Tibial nerve (tissue), 4 donors: ENCODE measurements at places on chromosomes 13 and 19. TPM values are rescaled to one million over a fixed set of nuclear protein-coding genes. Genes with fewer than 3 reads are reported as not detected.

DNA sequence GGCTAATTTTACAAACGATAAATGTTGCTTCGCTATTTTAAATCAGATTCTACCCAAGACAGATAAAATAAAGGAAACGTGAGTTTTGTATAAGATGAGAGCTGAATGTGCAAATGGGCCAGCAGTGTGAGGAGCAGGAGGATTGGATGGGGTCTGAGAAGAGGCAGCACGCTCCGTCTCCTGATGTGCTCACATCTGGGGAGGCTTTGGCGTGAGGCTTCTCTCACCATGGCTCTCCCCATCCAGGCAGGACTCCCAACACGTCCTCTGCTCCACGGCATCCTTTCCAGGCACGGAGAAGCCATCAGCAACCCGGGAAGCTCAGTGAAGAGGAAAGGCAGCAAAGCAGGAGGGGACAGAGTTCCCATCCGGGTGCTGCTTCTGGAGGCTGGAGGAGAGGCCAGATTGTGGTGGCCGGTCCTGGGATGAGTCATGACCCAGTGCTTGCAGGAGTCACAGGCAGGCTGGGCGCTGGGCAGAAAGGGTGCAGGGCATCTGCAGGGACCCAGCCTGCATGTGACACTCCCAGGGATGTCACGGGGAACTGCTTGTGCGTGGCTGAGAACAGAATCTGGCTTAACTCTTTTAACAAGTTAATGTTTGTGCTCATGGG lies 47.5 kb downstream of the ZNF536 start:
- H3K4me1 ChIP-seq, result peaks cover 7% of the 10 kb centered on the region
- no peaks in the 10 kb centered on the region for H3K27me3 ChIP-seq
- no peak overlapping the region for H3K27ac ChIP-seq
- no peaks in the 10 kb centered on the region for H3K36me3 ChIP-seq
- DNase-seq, result no peak
- no peak overlapping the region for H3K4me3 ChIP-seq

DNA sequence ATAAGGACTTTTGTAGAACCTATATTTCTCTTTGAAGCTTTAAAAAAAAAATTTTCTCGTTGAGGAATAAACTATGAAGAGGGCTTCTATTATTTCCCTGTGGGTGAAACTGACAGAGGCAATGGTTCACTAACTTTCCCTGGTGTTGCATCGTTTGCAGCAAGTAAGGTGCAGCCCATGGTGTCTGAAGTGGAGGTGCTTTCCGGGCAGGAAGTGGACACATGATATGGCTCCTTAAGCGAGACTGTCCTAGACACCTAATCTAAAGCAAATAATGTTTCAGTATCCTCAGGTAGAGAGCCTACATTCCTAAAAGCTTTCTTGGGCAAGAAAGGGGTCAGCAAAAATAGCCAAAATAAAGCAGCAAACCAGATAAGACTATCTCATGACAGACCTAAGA lies 437.6 kb upstream of the ARGLU1 start:
- H3K4me1 ChIP-seq, result no peaks in the 10 kb centered on the region
- no peak overlapping the region for H3K4me3 ChIP-seq
- no peak for DNase-seq
- no peaks in the 10 kb centered on the region for H3K36me3 ChIP-seq
- no peak overlapping the region for H3K27ac ChIP-seq

DNA sequence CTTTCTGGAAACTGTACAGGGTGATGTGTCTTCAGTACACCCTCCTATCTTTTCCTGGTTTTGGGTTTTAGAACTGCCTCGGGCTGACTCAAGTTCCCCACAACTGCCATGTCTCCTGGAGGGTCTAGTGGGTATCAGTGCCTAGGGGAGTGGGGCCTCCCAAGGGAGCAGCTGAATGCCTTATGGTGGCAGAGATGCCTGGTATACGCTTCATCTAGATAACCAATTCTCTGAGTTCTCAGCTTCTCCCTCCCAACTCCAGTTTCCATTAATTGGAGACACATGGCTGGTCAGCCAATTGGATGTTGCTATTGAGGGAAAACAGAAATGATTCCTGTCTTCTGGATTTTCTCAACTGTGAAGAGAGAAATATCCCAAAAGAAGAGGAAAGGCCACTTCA lies 12.8 kb downstream of the ZNF439 start:
- DNase-seq, result no peak
- no peak overlapping the region for H3K27ac ChIP-seq
- no peaks in the 10 kb centered on the region for H3K27me3 ChIP-seq
- H3K36me3 ChIP-seq, result peaks cover 86% of the 10 kb centered on the region
- no peaks in the 10 kb centered on the region for H3K4me1 ChIP-seq

The ZNF443 gene
- 2.8 TPM for total RNA-seq

- no peak for DNase-seq
- H3K36me3 ChIP-seq, result no peaks in the 10 kb centered on the region
- H3K4me1 ChIP-seq, result no peaks in the 10 kb centered on the region
- no peak overlapping the region for H3K27ac ChIP-seq
Observed at GRCh38 chr13:112657850-112658445, 31.9 kb upstream of the ATP11A start.

- no peak overlapping the region for H3K27ac ChIP-seq
- no peaks in the 10 kb centered on the region for H3K4me1 ChIP-seq
- H3K27me3 ChIP-seq, result no peaks in the 10 kb centered on the region
- no peak for DNase-seq
- H3K36me3 ChIP-seq, result no peaks in the 10 kb centered on the region
Observed at GRCh38 chr13:94524407-94524806, 44.9 kb upstream of the DCT start.

GRCh38 chr13:94583926-94584325 lies 12.0 kb downstream of the TGDS start:
- DNase-seq, result no peak
- H3K4me1 ChIP-seq, result no peaks in the 10 kb centered on the region
- H3K27me3 ChIP-seq, result no peaks in the 10 kb centered on the region
- no peak overlapping the region for H3K4me3 ChIP-seq

The EML2 gene
- total RNA-seq, result 26.2 TPM

DNA sequence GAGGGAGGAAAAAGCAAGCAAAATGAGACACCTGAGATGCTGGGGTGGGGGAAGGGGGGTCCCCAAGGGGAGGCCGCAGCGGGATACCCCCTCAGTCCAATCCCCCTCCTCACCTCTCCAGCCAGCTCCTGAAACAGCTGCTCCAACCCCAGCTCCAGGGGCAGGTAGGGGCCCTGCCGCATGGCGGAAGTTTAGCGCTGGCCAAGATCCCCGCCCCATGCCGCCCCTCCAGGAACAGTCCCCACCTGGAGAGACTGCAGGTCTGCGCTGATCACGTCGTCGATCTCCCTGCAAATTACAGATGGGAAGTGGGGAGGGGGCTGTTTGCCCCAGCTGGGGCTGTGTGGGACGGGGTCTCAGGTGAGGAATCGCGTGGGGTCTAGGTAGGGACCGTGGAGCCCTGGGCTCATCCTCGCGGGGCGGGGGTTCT lies 9.0 kb downstream of the CAPN12 start:
- H3K4me1 ChIP-seq, result peaks cover 28% of the 10 kb centered on the region
- H3K4me3 ChIP-seq, result no peak overlapping the region
- H3K36me3 ChIP-seq, result peaks cover 6% of the 10 kb centered on the region
- no peaks in the 10 kb centered on the region for H3K27me3 ChIP-seq
- DNase-seq, result no peak

- H3K27me3 ChIP-seq, result no peaks in the 10 kb centered on the region
- H3K36me3 ChIP-seq, result no peaks in the 10 kb centered on the region
- no peak overlapping the region for H3K27ac ChIP-seq
- no peak overlapping the region for H3K4me3 ChIP-seq
- no peak for DNase-seq
- peaks cover 4% of the 10 kb centered on the region for H3K4me1 ChIP-seq
Observed at GRCh38 chr13:110447058-110447511, 114.4 kb downstream of the RAB20 start.

DNA sequence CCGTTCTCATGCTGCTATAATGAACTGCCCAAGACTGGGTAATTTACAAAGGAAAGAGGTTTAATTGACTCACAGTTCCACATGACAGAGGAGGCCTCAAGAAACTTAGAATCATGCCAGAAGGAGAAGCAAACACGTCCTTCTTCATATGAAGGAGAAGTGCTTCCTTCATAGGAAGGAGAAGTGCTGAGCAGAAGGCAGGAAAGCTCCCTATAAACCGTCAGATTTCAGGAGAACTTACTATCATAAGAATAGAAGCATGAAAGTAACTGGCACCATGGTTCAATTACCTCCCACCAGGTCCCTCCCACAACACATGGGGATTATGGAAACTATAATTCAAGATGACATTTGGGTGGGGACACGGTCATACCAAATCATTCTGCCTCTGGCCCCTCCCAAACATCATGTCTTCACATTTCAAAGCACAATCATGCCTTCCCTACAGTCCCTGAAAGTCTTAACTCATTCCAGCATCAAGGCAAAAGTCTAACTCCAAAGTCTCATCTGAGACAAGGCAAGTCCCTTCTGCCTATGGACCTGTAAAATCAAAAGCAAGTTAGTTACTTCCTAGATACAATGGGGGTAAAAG lies 10.6 kb downstream of the ACOD1 start:
- H3K27me3 ChIP-seq, result no peaks in the 10 kb centered on the region
- no peak overlapping the region for H3K27ac ChIP-seq
- no peaks in the 10 kb centered on the region for H3K4me1 ChIP-seq
- no peak overlapping the region for H3K4me3 ChIP-seq
- no peaks in the 10 kb centered on the region for H3K36me3 ChIP-seq

DNA sequence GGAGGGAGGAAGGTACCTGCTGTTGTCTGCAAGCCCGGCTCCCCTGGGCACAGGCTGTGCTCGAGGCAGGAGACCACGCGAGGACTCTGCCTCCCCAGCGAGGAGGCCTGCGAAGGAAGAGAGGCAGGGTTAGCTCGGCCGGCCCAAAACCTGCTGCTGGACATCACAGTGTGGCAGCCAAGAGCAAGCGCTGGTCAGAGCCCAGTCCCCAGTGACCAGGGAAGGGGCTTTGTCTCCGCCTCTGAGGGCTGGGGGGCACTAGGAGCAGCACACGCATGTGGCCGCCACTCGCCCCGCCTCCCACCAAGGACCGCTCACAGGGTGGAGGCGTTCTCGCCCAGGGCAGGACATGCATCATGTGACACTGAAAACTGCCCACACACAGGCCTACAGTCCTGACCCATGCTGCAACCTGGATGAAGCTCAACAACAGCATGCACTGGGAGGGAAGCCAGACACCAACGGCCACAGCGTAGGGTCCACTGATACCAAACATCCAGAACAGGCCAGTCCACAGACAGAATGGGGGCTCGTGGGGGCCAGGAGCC lies 8.5 kb downstream of the MIER2 start:
- no peak for DNase-seq
- no peaks in the 10 kb centered on the region for H3K27me3 ChIP-seq
- H3K4me1 ChIP-seq, result no peaks in the 10 kb centered on the region
- H3K4me3 ChIP-seq, result no peak overlapping the region
- H3K27ac ChIP-seq, result no peak overlapping the region
- no peaks in the 10 kb centered on the region for H3K36me3 ChIP-seq

GRCh38 chr19:670609-671075 lies 5.5 kb upstream of the FSTL3 start:
- no peak for DNase-seq
- no peaks in the 10 kb centered on the region for H3K27me3 ChIP-seq
- no peaks in the 10 kb centered on the region for H3K36me3 ChIP-seq
- H3K27ac ChIP-seq, result no peak overlapping the region
- H3K4me3 ChIP-seq, result no peak overlapping the region
- H3K4me1 ChIP-seq, result peaks cover 39% of the 10 kb centered on the region

GRCh38 chr13:114043421-114044053 lies 69.7 kb upstream of the C13orf46 start:
- DNase-seq, result peak; percentile 49
- no peaks in the 10 kb centered on the region for H3K36me3 ChIP-seq
- no peak overlapping the region for H3K4me3 ChIP-seq

The ZNF730 gene
- 6.3 TPM for total RNA-seq

DNA sequence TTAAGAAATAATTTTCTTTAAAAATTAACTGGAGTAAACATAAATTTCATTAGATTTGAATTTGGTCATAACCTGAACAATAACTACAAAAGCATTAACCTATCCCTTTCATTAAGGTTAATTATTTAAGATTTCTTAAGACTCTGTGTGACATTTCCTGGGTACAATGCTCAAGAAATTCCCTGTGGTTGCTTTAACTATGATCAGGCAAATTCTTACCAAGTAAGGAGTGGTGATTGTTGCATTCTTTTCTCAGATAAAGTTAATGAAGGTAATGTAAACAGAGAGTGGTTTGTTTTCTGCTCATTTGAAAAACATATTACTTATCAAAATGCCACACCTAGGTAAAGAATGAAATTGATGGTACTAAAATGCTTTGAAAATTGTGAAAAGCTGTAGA lies 114.8 kb upstream of the MIR17HG start:
- no peak overlapping the region for H3K4me3 ChIP-seq
- H3K4me1 ChIP-seq, result no peaks in the 10 kb centered on the region
